ENCODE measurements at places on chromosomes 5 and 9.

- DNase-seq: peak; percentile 91
Observed at GRCh38 chr5:116440457-116441001, 134.1 kb downstream of the SEMA6A start.

- no peak for DNase-seq
Observed at GRCh38 chr5:10746711-10747110, 14.3 kb downstream of the DAP start.

- DNase-seq: no peak
Observed at GRCh38 chr5:128904805-128905567, 60.3 kb upstream of the SLC27A6 start.

GRCh38 chr9:127611603-127611898 lies 526 bp upstream of the STXBP1 start:
- DNase-seq: no peak

GRCh38 chr5:71481441-71481840 lies 26.0 kb downstream of the BDP1 start:
- no peak for DNase-seq

GRCh38 chr5:1926071-1926440 lies 43.3 kb upstream of the IRX4 start:
- no peak for DNase-seq

DNA sequence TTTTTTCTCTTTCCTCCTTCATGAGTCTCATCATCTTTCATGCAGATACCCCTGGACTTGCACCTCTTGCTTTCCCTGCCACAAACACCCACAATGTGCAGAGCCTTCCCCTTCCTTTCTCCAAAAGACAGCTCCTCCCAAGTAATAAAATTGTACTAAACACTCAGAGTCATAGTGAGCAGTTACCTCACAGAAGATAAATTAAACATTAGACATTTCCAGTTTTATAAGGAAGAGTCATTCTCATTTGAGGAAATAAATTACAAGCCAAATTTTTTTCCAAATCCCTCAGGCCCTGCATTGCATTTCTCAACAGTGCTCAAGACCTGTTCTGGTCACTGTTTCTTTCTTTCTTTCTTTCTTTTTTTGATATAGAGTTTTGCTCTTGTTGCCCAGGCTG lies 131.5 kb downstream of the ATPSCKMT start:
- DNase-seq: no peak

- no peak for DNase-seq
Observed at GRCh38 chr5:61461926-61462325, 129.9 kb downstream of the ZSWIM6 start.

GRCh38 chr5:33817301-33817700 lies 74.5 kb downstream of the ADAMTS12 start:
- DNase-seq: no peak

All from NCI-H82 (cell line).